ENCODE measurements at places on chromosomes 5 and 9.

- no peak for DNase-seq
These were observed 64.2 kb upstream of the SMIM23 start for GRCh38 chr5:171721464-171721863.

- peak; percentile 74 for DNase-seq
These were observed 72.5 kb upstream of the SLC1A1 start for GRCh38 chr9:4417578-4418325.

- DNase-seq, result no peak
These were observed 219.1 kb upstream of the OTULINL start for GRCh38 chr5:14362491-14362890.

DNA sequence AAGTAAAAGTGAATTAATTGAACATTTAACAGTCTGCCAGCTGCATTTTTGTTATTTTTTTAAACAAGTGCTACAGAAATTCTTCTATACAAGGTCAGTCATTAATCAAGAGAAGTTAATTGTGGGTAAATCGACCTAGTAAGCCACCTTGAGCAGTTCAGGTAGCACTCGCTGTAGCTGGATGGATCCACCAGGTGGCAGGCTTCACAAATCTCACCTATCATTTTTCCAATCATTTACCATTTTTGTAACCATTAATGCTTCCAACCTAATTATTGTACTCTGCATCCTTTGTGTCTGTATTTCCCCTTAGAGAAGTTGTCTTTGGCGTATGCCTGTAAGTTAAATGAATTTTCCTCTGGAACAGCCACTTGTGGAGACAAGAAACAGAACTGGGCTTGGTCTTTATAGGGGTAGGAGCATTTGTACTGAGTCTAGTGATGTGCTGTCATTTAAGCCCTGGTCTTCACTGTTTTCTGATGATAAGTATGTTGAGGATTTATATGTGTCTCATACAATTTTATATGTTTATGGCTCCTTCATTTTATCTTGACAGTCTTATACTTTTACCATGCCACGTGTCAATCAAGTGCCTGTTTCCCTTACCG lies 39.5 kb downstream of the CD180 start:
- DNase-seq, result peak; percentile 36

- peak; percentile 14 for DNase-seq
These were observed 161.5 kb downstream of the HSD17B3 start for GRCh38 chr9:96140296-96141127.

DNA sequence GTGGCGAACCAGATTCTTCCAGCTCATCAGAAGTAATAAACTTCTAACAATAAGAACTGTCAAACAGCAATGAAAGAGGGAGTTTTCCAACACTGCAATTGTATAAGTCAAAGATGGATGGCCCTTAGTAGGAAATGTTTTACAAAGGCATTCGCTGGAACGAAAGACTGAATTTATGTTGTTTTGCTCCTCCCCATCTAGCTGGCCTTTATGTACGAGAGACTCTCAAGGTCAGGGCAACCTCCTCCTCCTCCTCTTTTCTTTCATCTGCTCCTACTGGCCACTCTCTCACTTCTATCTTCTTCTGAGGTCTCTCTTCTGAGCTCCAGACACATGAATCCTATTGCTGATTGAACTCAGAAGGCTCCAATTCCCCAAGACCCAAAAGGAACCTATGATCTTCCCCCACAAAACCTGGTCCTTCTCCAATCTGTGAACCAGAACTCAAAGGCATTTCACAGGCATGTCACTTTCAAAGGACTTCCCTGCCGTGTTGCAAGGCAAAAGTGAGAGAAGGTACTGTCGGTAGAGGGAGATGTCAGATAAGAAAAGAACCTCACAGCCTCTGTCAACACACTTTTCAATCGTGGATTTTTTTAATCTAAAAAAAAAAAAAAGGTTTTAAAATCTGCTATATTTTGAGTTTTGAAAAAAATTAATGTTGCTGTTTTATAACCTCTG lies 28.5 kb upstream of the PUM3 start:
- DNase-seq, result peak; percentile 50

GRCh38 chr5:936149-937144 lies 43.8 kb downstream of the TRIP13 start:
- no peak for DNase-seq

DNA sequence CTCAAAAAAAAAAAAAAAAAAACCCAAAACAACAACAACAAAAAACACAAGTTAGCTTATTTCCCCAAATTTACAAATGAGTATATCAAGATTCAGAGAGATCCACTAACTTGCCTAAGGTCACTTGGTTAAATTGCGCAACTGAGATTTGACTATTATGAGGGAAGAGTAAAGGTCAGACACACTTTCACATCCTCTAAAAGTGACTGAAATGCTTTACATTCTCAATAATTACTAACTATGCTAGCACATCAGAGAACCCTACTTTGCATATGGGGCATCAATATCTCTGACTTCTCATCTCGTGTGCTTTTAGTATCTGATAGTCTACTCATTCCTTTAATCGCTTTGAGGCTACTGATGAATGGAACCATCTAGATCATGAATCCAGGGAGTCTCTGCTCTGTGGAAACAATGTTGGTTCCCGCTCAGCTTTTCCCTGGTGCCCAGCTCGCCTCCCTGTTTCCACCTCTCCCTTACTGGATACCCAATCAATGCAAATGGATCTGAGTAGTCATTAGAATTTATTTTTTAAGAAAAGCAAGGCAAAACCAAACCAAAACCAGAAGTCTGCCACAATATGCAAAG lies 182.1 kb upstream of the TRIM32 start:
- DNase-seq, result no peak

Measured in iris pigment epithelial cell (primary cell).